ENCODE measurements at places on chromosomes 13 and 19.

DNA sequence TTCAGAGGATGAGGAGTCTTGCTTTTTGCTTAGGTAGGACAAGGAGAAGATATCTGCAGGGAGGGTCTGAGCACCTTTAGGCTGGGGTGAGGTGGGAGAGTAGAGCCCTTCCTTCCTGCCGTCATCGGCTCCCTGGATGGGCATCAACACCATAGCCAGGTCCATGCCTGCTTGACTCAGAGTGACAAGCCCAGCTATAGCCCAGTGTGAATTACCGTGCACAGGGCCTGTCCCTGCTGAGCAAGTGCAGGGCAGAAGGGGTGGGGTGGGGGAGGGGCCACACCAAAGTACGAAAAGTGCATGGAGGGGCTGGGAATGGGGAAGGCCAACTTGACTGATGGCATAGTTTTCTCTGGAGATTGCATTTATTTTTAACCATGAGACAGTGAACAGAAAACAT, 30.3 kb upstream of the RNF113B start:
- no peak for DNase-seq

DNA sequence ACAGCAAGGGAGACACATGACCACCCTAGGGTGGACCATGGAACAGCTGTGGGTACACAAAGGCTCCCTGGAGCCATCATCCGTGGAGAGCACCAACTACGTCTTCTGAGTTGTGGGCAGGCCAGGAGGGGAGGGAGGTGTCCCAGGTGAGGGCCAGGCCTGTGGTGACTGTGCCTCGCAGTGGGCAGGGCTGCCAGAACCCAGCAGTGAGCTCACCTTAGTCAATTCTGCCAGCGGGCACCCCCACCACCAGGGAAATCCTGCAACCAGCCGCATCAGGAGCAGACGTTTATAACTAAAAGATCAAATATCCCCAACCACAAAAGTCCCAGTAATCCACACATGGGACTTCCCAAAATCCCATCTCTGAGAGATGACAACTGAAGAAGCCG, 19.6 kb downstream of the ELL start:
- peak; percentile 72 for DNase-seq

DNA sequence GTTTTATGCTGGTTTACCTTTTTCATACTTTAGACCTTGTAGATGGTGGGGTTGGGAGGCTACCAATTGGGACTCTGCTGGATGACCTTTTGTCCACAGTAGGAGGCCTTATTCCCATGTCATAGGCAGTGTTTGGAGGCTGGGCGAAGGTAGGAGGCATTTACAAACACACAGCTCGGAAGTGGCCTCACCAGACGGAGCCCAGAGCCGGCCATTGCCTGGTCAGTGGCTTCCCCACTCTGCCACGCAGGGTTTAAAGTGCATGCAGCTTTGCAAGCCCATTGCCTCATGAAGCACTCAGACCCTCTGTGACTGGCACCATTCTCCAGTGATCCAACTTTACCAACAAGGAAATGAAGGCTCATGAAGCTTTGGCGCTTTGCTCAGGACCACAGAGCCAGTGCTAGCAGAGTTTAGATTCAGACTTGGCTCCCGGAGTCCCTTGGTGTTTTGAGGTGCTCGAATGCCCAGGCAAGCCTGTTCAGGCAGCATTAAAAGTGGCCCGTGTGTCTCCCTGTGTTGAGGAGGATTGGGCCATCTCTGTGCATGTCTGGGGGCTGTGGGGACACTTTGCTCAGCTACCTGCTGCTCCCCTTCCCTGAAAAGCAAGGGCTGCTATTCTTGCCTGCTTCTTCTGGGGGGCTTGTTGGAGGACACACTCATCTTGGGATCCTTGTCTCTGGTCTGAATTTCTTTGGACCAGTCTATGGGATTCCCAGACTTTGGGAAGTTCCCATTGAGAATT, 148.7 kb downstream of the ZNF536 start:
- DNase-seq, result no peak

- DNase-seq, result peak; percentile 95
These were observed 3.6 kb upstream of the MYO1F start for GRCh38 chr19:8580710-8581281.

DNA sequence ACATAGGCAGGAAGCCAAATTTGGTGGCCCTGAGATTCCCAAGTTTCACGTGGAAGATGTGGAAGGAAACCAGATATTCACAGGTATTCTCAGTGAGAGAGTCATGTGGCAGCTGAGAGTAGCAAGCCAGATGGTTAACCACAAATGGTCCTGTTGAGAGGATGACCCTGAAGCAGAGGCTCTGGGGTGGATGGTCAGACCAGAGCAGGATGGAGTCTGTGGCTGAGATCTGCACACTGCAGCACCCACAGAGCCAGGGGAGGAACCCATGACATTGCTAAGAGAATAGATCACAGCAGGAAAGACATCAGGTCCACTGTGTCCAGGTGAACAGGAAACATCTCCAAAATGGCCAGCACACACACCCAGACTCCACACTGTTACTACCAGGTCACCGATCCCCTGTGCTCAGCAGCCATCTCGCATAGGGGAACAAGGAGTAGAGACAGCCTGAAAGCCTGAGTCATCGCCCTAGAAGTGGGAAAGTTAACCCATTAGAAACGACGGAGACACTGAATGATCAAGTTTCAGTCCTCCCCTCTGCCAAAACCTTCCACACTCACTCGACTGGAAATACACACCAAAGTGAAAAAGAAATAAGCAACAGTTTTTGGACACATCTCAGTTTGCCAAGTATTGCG, 160.0 kb downstream of the RBM26 start:
- DNase-seq, result no peak
